Germinal center (tissue), 1 donor: ENCODE measurements at places on chromosomes 5 and 9.
A peak's percentile ranks its signal among the peaks of the same experiment; 100 is the strongest.

- no peak for DNase-seq
These were observed 38.7 kb downstream of the PLEKHG4B start for GRCh38 chr5:130601-131131.

- no peak for DNase-seq
These were observed 866 bp upstream of the SEMA6A start for GRCh38 chr5:116575326-116576052.

DNA sequence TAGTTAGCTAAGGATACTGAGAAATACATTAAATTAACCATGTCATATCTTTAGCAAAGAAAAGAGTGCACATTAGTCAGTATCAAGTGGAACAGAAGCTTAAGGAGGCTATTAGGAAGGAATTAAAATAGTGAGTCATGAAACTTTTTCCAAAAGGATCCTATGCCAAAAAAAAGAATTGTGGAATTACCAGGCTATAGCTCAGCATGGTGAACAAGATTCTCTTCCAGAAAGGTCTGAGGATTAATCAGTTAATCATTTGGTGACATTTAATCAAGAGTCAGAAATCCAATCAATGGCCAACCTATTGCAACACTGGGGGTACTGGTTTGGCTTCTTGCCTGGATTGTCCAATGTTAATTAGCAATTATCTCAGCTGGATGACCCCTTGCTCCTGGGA lies 244.5 kb upstream of the NMUR2 start:
- DNase-seq: no peak

- no peak for DNase-seq
These were observed 28.6 kb upstream of the SLC6A19 start for GRCh38 chr5:1172670-1173404.

DNA sequence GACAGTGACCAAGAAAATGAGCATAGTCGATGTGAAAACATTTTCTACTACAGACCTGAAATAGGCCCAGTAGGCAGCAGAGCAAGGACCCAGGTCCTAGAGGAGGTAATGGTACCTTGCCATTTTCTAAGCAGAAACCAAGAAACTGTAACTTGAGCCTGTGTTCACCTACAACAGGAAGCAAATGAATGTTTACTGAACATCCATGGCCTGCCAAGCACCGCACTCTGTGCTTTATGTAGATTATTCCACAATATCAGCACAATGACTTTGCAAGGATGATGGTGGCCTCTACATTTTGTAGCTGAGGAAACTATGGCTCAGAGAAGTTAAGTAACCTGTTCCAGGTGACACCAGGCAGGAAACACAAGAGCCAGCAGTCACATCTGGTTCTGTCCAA lies 215.3 kb downstream of the SPOCK1 start:
- no peak for DNase-seq

DNA sequence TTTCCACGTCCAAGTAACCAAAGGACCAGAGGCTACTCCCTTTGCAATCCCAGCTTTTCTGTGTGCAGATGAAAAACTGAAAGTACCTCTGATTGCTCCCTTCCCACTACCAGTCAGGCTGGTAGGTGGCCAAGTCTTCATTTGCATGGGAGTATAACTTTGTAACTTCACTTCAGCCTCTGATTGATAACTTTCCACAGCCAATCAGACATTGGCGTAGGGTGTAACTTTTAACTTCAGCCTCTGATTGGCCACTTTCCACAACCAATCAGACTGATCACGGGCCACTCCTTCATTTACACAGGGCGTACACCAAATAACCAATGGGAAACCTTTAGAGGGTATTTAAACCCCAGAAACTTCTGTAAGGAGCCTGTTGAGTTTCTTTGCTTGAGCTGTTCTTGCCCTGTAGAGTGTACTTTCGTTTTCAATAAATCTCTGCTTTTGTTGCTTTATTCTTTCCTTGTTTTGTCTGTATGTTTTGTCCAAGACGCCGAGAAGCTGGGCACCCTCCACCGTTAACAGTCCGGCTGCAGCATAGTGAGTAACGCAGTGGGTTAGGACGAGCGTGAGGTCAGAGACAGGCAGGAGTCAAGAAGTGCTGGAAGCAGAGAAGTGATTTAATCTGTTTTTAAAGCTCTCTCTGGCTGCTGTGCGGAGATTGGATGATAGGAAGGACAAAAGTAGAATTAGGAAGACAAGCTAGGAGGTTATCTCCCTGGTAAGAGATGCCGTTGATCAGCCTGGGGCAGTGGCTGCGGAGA lies 3.5 kb upstream of the EXOSC2 start:
- peak; percentile 51 for DNase-seq

DNA sequence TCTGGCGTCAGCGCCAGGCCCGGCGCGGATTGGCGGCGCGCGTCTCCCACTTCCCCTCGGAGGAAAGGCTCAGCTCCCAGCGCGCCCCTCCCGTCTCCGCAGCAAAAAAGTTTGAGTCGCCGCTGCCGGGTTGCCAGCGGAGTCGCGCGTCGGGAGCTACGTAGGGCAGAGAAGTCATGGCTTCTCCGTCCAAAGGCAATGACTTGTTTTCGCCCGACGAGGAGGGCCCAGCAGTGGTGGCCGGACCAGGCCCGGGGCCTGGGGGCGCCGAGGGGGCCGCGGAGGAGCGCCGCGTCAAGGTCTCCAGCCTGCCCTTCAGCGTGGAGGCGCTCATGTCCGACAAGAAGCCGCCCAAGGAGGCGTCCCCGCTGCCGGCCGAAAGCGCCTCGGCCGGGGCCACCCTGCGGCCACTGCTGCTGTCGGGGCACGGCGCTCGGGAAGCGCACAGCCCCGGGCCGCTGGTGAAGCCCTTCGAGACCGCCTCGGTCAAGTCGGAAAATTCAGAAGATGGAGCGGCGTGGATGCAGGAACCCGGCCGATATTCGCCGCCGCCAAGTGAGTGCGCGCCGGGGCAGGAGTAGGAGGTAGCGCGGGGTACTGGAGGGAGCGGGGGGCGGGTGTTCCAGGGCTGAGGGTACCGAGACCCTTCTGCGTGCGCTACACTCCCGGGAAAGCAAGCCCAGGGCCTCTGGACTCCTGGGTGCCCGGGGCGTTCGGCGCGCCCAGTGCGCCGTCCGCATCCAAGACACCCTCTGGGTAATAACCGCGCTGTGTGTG lies at the start of gene MSX2:
Gene MSX2 (plus strand): TSS at position 99 of the 777 bp plus-strand sequence. CDS start 78 bp downstream, at position 177.
- peak; percentile 55 for DNase-seq

- DNase-seq: no peak
These were observed 125.0 kb downstream of the TRIO start for GRCh38 chr5:14267991-14268708.

DNA sequence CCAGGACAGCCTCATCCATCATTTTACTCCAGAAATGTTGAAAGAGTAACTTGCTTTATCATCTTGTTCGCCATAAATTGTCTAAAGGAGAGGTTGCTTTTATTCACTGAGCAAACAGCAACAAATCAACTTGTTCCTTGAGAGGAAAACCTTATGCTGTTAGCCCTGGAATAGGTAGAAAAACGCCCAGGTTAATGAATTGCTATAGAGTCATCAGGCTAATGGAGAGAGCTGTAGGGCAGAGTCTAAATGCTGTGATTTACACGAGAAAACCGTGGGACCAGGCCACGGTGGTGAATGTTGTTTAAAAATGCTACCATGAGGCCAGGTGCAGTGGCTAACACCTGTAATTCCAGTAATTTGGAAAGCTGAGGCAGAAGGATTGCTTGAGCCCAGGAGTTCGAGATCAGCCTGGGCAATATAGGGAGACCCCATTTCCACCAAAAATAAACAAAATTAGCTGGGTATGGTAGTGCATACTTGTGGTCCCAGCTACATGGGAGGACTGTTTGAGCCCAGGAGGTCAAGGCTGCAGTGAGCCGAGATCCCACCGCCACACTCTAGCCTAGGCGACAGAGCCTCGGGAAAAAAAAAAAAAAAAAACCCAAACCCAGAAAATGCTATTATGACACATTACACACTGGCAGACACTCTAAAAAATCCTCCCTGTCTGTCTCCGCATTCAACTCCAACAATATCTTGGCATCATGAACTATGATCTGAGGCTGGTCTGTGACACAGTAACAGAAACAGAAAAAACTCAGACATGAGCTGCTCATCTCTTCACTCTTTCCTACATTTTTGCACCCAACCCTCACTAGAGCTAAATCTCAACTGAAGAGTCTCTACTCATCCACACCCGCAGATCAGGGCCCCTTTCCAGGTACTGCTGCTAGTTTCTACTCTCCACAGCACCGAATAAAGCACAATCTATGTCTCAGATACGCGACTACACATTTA lies 118.6 kb upstream of the RETREG1 start:
- DNase-seq: no peak

DNA sequence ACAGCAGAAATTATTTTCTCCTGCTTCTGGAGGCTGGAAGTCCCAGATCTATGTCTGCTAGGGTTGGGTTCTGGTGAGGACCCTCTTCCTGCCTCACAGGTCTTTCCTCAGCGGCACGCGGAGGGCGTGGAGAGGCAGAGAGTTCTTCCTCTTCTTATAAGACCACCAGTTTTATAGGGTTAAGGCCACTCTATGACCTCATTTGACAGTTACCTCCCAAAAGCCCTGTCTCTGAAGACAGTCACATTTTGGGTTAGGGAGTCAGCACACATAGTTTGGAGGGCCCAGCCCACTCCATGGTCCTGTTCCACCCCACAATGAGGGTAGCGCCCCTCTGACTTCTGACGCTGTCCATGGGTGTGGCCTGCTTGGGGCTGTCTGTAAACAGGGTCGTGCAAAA lies 46.7 kb downstream of the TRIP13 start:
- no peak for DNase-seq

- DNase-seq: no peak
These were observed 129.5 kb upstream of the RAPGEF1 start for GRCh38 chr9:131869348-131869747.

DNA sequence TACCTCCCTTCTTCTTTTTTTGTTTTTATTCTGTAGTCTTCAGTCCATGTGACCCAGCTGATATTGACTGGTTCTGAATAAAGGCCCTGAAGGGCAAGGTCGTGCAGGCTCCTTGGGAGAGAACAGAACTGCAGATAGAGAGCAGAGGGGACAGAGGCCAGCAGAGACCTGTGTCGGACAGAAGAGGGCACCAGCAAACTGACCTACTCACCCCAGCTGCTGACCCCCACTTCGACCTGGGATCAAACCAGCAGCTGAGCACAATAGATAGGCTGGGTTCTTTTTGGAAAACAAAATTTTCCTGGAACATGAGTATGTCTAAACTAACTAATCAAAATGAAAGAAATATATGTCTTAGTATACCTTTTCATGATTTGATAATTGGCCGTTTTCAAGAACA lies 695.1 kb downstream of the NR2F1-AS1 start:
- no peak for DNase-seq

DNA sequence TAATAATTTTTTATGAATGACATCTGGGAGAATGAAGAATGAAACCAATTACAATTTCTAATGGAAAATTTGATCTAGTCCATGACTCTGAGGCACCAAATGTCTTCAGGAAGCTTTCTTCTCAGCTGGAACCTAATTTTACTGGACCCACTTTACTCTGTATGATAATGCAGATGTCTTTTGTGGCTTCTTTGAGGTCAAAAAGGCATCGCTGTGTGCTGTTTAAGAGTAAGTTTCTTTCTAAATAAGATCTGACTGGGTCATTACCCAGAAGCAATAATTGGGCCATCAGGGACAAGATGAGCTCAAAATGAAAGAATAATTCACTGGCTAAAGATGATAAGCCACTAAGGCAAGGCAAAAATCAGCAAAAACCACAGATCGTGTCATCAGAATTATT lies 633.4 kb downstream of the PSAT1 start:
- DNase-seq: no peak

DNA sequence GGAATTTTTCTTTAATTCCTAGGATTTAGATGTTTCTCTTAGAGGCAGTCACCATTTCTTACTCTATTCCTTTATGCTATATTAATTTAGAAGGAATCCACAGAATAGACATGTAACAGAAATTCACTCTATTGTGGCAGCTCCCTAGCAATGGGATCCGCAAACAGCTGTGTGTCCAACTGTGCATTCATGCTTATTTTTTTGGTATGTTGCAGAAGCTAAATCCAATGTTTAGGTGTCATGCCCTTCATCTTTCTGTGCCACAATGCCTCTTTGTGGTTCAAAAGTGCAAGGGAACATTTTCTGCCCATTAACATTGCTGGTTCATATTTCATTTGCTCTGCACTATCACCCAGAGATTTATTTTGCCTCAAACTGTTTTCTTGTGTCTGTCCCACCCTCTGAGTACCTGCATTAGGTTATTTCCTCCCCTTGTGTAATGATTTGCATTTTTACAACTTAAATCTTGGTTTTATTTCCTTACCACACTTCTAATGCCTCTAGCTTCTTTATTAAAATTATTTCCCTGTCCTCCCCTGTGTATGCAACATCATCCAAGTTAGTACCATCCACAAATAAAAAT lies 816.5 kb downstream of the EFNA5 start:
- no peak for DNase-seq

DNA sequence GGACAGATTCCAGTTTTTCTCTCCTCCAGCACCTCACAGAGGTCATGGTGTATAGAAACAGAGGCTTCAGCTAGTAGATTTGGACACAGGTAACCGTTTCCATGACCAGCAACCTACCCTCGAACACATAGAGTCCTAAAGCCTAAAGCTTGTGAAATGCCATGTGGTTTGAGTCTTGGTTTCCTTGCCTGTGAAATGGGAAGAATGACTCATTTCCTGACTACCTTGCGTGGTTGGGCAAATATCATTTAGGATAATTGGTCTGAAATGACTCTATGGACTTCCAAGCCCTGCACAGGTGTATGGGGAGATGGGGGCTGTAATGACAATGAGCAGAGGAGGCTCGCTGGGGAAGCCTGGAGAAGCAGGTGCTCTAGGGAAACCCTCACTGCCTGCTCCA lies 134.6 kb downstream of the TTLL11 start:
- no peak for DNase-seq

DNA sequence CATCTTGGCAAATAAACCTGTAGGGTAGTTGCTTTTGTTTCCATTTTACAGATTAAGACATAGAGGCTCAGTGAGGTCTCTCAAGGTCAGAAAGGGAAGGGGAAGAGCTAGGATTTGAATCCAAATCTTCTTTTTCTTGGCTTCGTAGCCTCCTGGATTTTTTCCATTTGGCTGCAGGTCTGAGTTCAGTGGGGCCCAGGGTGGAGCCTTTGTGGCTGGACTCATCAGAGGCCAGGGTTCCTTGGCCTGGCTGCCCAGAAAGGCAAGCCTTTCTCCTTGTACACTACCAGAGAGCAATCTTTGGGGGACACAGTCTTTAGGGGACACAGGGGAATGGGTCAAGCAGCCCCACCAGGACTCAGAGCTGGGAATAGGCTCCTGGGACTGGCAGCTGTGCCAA lies 10.5 kb upstream of the TRAF1 start:
- DNase-seq: no peak

- no peak for DNase-seq
These were observed 1.5 kb downstream of the TTC39B start for GRCh38 chr9:15305470-15305869.

GRCh38 chr9:22722492-22722891 lies 275.9 kb downstream of the DMRTA1 start:
- no peak for DNase-seq

- DNase-seq: no peak
These were observed 176.6 kb upstream of the TYRP1 start for GRCh38 chr9:12516573-12516972.
